Femur (tissue), 1 donor: ENCODE measurements at places on chromosomes 3 and 15.
A peak's percentile ranks its signal among the peaks of the same experiment; 100 is the strongest.

DNA sequence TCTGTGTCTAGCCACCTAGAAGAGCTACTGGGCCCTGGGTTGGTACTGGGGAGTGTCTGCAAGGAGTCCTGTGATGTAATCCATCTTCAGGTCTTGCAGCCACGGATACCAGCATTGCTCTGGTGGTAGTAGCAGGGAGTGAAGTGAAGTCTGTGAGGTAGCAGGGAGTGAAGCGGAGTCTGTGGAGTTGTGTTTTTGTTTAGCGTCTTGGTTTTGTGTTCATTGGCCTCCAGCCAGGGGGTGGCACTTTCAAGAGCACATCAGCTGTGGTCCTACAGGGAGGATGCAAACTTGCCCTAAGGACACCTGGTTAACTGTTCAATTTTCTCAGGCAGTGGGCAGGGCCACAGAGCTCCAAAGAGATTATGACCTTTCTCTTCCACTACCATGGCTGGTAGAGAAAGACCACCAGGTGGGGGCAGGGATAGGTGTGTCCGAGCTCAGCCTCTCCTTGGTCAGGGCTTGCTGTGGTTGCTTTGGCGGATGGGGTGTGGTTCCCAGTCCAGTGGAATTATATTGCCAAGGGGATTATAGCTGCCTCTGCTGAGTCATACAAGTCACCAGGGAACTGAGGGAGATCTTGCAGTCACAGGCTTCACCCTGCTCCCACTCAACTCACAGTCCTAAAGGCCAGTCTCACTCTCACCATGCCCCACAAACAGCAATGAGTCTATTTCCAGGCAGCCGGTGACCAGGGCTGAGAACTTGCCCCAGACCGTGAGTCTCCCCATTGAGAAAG lies 424.7 kb downstream of the ZBBX start:
- no peak for DNase-seq

- no peak for DNase-seq
Measured at GRCh38 chr3:129000742-129001100, 383 bp upstream of the EFCC1 start.

DNA sequence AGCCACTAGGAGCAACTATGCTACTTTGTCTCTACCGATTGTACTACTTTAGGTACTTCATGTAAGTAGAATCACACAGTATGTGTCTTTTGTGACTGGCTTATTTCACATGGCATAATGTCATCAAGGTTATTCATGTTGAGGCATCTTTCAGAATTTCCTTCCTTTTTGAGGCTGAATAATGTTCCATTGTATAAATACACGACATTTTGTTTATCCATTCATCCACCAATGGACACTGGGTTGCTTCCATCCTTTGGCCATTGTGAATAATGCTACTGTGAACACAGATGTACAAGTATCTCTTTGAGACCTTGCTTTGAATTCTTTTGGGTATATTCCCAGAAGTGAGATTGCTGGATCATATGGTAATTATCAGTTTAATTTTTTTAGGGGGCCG lies 29.2 kb downstream of the MYO5A start:
- no peak for DNase-seq

- DNase-seq, result no peak
Measured at GRCh38 chr3:48536785-48537184, 19.8 kb downstream of the PFKFB4 start.

DNA sequence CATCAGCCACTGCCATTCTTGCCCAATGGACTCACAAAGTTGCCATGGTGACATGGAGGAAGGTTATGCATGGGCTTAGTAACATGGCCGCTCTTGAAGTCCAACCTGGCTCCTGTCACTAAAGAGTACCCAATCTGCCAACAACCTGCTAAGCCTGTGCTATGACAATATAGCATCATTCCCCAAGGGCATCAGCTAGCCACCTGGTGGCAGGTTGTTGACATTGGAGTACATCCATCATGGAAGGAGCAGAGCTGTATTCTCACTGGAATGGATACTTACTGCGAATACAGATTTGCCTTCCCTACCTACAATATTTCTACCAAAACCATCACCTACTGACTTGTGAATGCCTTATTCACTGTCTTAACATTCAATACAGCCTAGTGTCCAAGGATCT lies 138.9 kb upstream of the RORA start:
- DNase-seq, result no peak

- no peak for DNase-seq
Measured at GRCh38 chr3:43191116-43191515, 85.2 kb upstream of the POMGNT2 start.

- DNase-seq, result no peak
Measured at GRCh38 chr3:85387913-85388505, 429.2 kb downstream of the CADM2 start.

GRCh38 chr3:160205606-160206005 lies 19.6 kb upstream of the C3orf80 start:
- DNase-seq, result no peak

DNA sequence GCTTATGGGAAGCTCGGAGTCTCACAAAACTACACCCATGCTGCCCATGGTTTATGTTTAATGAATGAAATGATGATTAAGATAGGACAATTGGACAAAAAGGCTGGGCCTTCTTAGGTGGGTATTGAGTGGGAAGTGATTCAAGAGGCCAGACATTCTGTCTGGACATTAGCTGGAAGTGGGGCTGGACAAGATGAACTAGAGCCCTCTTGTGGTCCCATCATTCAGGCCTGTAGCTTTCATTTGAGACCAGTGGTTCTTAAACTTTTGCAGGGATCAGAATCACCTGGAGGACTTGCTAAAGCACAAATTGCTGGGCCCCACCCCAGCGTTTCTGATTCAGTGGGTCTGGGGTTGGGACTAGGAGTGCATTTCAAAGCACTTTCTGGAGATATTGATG lies 290.4 kb upstream of the CTDSPL start:
- DNase-seq, result no peak

GRCh38 chr15:75164625-75165350 lies 36.9 kb upstream of the C15orf39 start:
- no peak for DNase-seq

DNA sequence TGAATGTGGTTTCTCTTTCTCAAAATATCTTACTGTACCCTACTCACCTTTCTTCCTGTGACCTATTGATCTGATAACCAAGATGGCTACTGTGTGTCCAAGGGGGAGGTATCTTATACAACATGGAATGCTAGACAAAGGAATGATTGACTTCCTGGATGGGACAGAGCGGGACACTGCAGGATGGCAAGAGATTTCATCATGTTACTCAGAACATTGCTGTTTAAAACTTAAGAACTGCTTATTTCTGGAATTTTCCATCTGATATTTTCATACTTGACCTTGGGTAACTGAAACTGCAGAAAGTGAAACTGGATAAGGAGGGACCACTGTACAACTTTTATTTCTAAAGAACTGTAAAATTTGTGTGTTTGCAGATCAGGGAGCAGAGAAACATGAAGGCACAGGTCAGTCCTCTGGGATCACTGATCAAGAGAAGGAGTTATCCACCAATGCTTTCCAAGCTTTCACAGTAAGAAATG lies 18.5 kb downstream of the CNOT10 start:
- DNase-seq, result no peak

GRCh38 chr3:122060040-122060698 lies 5.0 kb downstream of the CD86 start:
- no peak for DNase-seq

GRCh38 chr3:159789017-159789416 lies 199.6 kb upstream of the IL12A start:
- no peak for DNase-seq

GRCh38 chr3:158908187-158908734 lies 106.4 kb downstream of the MFSD1 start:
- DNase-seq, result no peak

DNA sequence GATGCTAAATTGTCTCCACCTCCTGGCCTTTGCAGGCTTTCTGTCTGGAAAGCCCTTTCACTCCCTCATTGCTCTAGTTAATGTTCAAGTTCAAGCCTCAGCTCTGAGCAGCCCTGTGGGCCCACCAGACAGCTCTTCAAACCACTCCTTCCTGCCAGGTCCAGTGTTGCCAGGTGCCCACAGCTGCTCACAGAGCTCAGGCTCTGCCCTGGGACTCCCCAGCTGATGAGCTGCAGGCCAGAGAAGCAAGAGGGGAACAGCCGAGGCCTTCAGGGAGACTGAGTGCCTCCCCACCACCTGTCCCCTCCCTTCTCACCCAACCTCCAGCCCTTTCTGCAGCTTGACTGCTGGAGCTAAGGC lies 1.3 kb upstream of the ZBTB47 start:
- no peak for DNase-seq

GRCh38 chr3:31284776-31285175 lies 247.9 kb upstream of the STT3B start:
- no peak for DNase-seq

GRCh38 chr3:52798978-52799476 lies 4.4 kb downstream of the ITIH3 start:
- no peak for DNase-seq

GRCh38 chr15:49301562-49301961 lies 121.5 kb upstream of the FGF7 start:
- no peak for DNase-seq

DNA sequence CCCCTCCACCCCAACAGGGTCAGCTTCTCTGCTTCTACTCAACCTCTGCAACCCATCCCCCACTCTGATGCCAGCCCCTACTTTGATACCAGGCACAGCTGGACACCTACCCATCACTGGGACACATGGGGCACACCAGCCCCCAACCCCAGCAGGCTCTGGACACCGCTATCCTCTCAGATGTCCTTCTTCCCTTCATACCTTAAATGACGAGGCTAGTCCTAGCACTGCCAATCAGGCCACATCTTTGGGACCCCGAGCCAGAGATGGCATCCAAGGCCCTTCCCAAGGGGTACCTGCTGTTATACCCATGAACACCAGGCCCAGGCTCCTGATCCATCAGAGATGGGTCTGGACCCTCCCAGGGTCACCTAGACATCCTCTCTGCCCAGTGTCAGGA lies 10.6 kb downstream of the POC1A start:
- peak; percentile 15 for DNase-seq

DNA sequence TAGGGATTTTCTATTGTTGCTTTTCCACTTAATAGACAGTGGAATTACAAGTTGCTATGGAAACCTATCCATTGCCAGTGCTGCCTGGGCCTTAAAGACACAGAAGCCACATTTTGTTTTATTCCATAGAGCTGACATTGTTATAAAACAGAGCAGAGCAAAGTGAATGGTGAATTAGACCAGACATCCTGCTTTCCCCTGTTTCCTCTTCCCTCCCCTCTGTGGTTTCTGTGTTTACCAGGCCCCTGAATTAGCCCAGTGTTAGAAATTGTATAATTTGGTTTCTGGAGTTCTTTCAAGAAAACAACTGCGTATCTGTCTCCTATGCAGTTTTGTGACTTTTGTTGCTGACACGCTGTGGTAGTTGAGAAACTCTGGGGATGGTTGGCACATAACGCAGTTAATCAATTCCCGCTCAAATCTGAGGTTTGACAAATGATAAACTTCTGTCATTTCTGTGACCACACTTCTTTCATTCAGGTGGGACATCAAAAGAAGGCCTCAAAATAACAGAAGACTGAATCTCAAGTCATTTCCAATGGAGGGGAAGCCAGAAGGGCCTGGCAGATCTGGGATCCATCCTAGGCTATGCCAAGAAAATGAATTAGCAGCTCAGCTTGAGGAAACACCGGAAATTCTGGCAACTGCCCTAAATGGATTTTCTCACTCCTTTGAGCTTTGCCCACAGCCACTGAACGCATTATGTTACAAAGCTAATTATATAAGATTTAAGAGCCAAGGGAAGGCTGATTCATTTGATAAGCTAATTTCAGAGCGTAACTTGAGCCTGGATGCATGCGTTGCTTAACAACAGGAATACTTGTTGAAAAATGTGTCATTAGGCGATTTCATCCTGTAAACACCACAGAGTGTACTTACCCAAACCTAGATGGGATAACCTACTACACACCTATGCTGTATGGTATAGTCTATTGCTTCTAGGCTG lies 46.9 kb downstream of the NR1D2 start:
- DNase-seq, result peak; percentile 31

GRCh38 chr3:41523897-41524296 lies 324.6 kb downstream of the CTNNB1 start:
- DNase-seq, result no peak

GRCh38 chr15:78045189-78045588 lies 32.3 kb downstream of the TBC1D2B start:
- no peak for DNase-seq

DNA sequence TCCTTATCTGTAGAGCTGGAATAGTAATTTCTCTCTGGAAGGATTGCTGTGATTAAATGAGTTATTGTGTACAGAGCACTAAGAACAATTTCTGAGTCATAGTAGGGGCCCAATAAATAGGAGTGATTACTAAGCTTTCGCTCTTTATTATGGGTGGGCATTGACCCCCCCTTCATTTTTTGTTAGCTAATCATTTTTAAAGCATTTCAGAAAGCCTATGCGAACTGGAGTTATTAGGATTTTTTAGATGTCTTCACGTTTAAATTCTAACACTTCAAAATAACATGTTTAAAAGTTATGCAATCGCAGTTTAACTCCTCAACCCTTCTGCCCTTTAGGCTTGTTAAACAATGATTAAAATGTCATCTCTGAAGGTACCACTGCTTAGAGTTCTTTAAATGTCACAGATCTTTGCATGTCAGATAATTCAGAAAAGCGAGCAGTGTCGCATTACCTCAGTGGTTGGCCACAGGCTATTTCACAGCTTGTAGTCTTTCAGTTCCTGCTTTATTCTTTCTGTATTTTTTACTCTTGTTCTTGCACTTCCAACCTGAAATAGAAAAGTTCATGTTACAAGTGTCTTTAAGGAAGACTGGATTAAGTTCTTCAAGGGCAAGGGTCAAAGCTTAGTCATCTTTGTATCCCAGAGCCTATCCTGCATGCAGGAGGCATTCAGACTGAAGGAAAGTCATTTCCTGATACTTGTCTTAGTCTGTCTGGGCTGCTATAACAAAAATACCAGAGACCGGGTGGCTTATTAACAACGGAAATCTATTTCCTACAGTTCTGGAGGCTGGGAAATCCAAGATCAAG lies 102.9 kb downstream of the FNDC3B start:
- DNase-seq, result no peak
